ENCODE measurements at places on chromosomes 1 and 21.

- no peak for DNase-seq
Measured at GRCh38 chr1:164635803-164636731, 77.1 kb downstream of the PBX1 start.

GRCh38 chr21:33051925-33052324 is 18.0 kb upstream of the OLIG1 start:
- no peak for DNase-seq

- no peak for DNase-seq
Measured at GRCh38 chr1:1058921-1059493, 15.1 kb downstream of the RNF223 start.

GRCh38 chr1:214718724-214719123 is 115.7 kb downstream of the CENPF start:
- no peak for DNase-seq

GRCh38 chr1:18724801-18725200 is 94.2 kb downstream of the PAX7 start:
- DNase-seq = no peak

GRCh38 chr21:35565204-35565611 is 495.1 kb downstream of the SETD4 start:
- no peak for DNase-seq

DNA sequence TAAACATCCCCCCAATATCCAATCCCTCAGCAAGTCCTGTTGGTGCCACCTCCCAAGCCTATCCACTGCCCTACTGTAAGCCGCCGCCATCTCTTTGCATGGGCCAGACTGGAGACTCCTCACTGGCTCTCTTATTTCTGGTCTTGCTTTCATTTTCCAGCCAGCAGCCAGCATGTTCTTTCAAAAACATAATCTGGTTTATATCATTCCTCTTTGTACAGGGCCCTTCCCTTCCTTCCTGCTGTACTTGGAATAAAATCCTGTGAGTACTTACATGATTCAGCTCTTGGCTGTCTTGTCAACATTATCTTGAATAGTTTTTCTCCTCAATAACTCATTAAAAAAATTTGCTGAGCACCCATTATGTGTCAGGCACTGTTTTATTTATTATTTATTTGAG is 28.2 kb downstream of the TLR5 start:
- DNase-seq = no peak

DNA sequence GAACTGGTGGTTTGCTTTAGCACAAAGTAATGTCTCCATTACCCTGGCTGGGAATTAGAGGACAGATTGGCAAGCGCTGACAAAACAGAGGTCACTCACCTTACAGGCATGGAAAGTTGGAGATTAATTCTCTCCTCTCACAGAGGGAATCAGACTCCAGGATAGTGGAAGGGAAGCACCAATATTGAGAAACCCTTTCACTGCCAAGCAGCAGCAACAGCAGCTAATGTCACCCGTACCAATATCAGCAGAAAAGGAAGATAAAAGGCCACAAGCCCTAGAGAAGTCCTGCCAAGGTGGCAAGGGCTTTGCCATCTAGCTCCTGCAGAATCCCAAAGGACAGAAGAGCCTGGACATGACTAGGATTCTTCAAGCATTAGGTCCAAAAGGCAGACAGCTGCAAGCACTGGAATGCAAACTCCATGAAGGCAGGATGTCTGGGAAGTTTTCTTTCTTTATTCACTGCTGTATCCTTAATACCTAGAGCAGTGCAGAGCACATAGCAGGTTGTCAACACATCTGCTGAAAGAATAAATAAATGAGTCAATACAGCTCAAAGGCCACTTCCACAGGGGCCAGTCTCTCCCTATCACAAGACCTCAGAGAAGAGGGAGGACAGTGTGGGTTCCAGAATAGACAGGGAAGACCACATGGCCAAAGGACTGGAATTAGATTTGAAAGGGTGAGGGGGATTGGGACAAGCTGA is 57.2 kb downstream of the ERI3 start:
- no peak for DNase-seq

DNA sequence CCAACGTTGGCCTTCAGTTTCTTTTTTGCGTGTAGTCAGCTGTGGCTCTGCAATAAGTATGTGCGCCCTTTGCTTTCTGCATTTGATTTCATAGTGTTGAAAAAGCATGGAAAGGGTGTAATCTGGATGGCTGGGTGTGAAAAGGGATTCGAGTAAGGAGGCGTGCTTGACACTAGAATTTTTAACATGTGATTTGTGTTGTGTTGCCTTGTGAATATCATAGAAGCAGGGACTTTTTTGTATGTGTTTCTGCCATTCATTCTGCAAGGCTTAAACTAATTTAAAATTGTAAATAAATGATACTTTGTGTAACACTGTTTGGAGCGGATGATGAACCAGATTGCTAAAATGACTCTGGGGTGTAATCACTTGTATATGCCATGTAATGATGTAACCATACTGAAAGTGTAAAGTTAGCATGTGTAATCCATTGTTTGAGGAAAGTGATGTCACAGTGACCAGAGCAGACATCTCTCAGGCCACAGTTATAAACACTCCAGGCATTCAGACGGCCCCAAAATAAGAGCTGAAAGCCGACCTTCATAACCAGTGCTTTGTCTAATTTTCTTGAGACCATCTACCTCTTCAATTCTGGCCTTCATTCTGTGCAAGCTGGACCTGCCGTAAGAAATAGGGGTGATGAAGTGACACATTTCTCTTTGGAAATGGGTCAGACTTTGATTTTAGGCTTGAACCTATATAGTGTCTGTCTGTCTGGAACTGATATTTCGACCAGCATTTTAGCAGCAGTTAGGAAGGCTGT is 618 bp downstream of the SH3BGR start:
- DNase-seq = no peak

DNA sequence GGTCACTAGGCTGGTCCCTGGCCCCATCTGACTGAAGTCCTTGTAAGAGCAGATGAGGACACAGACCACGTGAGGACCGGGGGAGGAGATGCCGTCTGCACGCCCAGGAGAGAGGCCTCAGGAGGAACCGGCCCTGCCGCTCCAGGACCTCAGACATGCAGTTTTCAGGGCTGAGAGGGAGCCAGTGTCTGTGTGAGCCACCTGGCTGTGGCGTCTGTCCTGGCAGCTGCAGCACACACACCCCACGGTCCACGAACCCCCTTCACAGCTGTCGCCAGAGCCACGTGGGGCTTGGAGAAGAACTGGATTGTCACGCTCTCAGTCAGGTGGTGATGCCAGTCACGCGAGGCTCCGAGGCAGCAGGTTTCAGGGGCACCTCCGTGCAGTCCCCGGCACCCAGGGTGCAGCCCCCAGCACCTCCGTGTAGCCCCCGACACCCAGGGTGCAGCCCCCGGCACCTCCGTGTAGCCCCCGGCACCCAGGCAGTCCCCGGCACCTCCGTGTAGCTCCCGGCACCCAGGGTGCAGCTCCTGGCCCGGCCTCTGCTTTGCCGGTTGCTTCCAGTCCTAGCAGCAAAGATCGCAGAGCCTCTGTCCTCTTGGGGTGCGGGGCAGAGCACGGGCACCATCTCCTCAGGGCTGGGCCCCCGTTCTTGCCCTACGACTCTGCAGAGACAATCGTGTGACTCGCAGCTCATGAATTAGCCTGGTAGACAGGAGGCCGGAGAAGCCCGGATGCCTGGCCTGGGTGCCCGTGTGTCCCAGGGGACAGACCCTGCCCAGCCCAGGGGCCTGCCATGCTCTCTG is 19.0 kb upstream of the SUMO3 start:
- no peak for DNase-seq

DNA sequence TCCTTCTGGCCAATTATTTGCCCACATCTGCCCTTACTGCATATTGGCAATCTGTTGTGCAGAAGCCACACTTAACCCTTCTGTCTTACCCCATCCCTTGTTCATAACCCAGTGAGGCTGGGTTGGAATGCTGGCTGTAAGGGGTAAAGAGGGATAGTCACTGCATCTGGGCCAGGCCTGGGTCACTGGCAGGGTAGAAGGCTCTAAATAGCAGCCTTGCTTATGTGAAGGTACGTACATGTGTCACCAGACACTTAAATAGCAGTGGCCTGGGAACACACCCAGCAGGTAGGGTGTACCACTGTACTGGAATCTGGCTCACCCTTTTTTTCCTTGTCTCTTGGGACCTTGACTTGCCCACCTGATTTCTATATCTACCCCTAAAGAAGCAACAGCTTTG is 9.9 kb upstream of the TARS2 start:
- no peak for DNase-seq

GRCh38 chr1:45499415-45499769 is 481 bp downstream of the CCDC163 start:
- no peak for DNase-seq

DNA sequence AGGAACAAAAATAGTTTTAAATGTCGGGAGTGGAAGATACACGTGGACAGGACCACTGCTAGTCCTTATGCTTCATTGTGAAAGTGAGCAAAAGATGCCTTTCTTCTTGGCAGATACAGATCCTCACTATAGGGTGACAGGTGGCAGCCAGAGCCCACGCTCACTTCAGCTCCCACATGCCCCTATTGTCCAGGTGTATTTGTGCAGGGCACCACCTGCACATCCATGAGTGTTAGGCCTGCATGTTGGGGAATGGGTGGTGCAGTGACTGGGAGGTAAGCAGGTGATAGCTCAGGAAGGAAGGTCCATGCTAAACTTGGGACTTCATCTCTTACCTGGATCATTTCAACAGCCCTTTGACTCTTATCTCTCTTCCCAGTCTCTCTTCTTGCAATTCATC is 27.4 kb downstream of the SLC5A9 start:
- DNase-seq = no peak

DNA sequence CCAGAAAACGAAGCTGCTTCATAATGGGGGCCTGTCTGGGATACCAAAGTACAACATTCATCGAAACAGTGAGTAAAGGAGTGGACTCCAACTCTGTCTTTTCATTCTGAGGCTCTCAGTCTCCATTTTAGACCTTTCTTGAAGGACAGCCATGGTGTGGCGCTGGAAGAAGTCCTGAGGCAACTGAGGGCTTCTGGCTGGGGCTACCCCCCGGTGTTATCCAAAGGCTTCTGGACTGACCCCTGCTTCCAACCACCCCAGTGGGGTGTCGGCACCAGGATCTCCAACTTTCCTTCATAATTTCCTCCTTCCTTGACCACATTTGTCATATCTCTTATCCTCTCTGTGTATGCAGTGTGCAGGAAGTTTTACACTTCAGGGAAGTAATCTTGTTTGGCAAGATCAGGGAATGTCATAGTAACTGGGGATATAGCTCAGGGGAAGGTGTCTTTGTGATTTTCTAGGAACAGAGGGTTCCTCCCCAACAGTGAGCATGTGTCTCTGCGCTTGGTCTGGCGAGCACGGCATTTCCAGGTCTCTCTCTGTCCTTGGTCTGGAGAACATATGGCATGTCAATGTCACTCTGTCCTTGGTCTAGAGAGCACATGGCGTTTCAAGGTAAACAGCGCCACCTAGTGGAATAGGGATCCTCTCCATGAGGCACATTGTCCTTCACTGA is 19.4 kb upstream of the BSDC1 start:
- DNase-seq = peak; percentile 68

GRCh38 chr1:75130865-75131564 is 3.2 kb upstream of the LHX8 start:
- DNase-seq = no peak

DNA sequence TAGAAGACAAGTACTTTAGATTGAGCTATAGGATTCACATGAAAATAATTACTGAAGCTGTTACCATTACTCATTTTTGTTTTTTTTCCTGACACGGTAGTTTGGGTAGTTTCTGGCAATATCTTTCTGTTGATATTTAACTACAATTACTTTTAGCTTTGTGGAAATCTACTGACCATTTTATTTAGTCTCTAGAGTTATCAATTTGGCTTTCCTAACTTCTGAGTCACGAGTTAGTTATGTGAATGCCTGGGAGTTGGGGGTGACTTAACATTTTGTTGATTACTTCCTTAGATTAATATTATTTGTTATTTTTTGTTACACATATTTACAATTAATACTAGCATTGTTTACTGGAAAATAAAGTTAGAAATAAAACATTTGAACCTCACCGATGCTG is 160.6 kb downstream of the HMCN1 start:
- no peak for DNase-seq

DNA sequence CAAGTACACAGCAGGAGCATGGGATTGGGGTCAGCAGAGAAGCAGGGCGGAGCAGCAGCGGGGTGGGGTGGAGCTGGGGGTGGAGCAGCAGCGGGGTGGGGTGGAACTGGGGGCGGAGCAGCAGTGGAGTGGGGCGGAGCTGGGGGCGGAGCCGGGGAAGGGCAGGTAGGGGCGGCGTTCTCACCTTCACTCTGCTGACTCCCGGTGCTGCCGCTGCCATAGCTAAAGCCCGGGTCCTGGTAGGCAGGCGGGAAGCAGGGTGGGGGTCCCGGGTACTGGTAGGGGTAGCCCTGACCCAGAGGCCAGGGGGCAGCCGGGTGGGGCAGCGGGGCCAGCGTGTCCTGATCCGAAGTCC is 6.7 kb downstream of the TAS1R3 start:
- no peak for DNase-seq

DNA sequence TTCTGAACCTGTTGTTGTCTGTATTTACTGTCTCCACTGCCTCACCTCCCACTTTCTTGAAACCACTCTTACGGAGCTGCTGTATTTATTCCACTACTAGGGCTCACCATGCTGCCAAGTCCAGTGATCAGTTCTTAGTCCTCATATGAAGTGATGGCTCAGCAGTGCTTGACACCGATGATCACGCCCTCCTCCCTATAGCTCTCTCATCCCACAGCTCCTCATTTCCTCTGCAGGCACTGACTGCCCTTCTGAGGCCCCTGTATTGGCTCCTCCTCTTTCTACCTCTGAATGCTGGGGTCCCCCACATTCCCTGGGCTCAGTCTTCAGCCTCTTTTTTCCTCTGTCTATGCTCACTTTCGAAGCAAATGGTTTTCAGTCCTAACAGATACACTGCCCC is 3.4 kb downstream of the CLCA1 start:
- no peak for DNase-seq

GRCh38 chr1:157967205-157967604 is 26.2 kb upstream of the KIRREL1 start:
- DNase-seq = no peak

- DNase-seq = no peak
Measured at GRCh38 chr21:26943921-26944320, 23.0 kb downstream of the ADAMTS5 start.

DNA sequence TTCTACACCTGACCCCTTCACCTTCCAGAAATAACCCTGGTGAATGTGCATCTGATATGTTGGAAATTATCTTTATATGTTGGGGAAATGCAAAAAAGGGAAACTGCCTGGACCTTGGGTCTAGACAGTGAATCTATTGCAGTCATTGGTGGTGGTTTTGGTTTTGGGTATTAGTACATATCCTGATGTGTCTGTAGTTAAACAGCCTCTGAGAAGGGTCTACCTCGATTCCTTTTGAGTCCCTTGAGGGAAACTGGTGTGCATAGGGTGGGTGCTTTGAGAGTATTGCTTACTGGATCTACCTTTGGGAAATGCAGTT is 127.3 kb upstream of the KIAA0040 start:
- DNase-seq = no peak

Data from dermis microvascular lymphatic vessel endothelial cell (primary cell).